Urinary bladder (tissue), 4 donors: ENCODE measurements at places on chromosomes 6 and 20.

- no peak for DNase-seq
Measured at GRCh38 chr6:165939601-165940290, 227.9 kb downstream of the TBXT start.

GRCh38 chr6:99013145-99013544 is 65.4 kb upstream of the FBXL4 start:
- DNase-seq = no peak

DNA sequence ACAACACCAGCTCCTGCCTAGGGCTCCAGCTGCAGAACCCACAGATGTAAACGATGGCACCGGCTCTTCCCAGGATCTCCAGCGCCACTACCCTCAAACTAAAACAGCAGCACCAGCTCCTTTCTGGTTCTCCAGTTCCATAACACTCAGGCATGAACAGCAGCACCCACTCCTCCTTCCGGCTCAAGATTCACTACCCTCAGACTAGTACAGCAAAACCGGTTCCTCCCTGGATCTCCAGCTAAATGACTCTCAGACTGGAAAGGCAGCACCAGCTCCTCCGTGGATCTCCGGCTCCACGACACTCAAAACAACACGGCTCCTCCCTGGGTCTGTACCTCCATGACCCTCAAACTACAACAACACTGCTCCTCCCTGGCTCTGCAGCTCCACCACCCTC is 325.0 kb downstream of the PREX1 start:
- no peak for DNase-seq

- no peak for DNase-seq
Measured at GRCh38 chr6:95417856-95418255, 159.5 kb upstream of the MANEA start.

GRCh38 chr20:33686100-33686983 is at the start of gene E2F1:
Gene E2F1, minus strand, starts transcription at chr20:33686385. Its CDS starts 121 bp downstream, at chr20:33686264.
- peak; percentile 78 for DNase-seq

- no peak for DNase-seq
Measured at GRCh38 chr6:168715643-168716481, 274.9 kb downstream of the SMOC2 start.

DNA sequence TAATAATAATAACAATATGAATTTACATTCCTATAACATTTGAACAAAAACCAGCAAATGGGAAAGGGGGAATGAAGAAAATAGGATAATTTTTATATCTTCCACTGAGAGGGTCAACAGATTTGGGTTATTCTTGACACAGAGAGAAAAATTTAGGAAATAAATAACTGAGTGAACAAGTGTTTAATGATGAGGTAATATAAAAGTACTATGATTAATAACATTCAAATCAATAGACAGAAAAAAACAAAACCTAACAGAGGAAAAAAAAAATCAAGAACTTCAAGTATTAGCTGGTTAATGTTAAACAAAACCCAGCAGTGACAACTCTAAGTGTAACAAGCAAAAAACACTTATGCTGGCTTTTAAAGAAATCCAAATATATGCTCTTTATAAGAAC is 66.5 kb downstream of the LCA5 start:
- no peak for DNase-seq

DNA sequence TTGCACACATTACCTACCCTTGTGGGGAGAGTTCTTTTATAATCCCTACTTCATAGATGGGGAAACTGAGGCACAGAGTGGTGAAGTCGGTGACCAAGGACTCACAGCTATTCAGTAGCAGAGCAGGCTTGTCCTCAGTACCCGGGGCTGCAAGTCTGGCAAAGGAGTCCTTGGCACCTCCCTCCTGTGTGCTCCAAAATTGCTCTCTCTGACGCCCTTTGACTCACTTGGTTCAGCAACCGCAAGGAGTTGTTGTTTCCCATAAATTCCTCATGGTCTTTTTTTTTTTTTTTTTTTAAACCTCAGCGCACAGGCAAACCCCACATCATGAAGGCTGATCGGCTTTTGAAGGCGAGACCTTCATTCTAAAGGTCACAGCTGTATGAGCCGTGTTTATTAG is 143.2 kb downstream of the CEBPB start:
- no peak for DNase-seq

DNA sequence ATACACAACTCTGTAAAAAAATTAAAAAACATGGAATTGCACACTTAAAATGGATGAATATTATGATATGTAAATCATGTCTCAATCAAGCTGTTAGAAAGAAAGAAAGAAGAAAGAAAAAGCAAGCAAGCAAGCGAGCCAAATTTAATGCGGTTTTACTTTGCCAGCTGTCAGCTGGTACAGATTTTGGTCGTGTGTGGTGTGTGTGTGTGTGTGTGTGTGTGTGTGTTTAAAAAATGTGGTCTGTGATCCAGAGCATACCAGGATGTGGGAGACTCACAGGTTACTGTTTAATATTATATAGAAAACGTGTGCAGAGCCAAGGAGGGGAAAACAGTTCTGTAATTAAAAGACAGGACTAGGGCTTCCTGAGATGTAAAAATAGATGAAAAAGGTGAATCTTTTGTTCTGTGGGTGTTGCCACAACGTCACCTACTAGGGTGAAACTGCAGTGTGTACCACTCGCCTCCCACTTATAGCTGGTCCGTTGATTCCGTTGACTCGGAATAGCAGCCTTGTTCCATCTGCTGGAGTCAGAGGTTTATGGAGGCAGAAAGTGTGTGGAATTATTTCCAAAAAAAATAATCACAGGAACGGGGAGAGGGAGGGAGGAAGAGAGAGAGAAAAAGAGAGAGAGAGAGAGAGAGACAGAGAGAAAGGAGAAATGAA is 197.7 kb downstream of the BCAS1 start:
- DNase-seq = no peak

DNA sequence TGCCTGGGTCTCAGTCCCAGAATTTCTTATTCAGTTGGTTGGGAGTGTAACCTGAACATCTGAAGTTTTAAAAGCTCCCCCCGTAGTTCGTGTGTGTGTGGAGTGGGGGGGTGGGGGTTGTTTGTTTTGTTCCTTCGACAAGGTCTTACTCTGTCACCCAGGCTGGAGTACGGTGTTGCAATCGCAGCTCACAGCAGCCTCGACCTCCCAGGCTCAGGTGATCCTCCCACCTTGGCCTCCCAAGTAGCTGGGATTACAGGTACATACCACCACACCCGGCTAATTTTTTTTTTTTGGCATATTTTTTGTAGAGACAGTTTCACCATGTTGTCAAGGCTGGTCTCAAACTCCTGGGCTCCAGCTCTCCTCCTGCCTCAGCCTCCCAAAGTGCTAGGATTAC is 3.1 kb downstream of the CCM2L start:
- DNase-seq = no peak

DNA sequence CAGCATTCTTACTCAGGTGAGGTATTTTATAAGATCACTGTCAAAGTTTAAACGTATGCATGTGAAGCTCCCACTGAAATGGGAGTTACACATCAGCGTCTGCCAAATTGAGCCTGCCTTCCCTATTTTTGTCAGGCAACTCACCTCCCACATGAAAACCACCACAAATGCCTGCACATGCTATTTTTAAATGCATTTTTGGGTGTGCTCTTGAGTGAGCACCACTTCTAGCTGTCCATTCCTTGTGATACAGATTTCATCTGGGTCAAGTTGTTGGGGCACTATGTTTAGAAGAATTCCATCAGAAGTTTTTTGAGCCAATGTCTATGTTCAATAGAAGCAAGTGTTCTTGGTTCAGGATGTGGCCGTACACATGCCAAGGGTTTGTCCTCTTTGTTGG is 71.7 kb upstream of the RIPPLY2 start:
- no peak for DNase-seq

DNA sequence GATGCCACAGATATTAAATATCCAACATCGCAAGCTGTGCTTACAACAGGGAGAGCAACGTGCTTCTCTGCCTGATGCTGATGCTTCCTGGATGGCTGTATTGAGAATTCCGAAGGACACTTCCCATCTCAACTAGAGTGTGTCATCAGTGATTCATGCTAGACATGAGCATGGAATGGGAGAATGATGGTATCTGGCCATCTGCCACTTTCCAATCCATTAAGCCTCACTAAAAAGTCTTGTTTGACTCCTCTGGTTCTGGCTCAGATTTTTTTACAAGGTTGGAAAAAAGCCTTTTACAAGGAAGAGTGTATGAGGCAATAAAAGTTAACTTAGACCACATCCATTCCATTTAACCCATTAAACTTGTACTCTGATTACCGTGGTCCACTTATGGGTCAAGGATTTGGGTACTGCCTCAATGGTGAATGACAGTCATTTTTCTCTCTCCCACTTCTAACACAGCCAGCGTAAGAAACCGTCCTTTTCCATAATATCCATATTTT is 265.3 kb downstream of the UST start:
- peak; percentile 64 for DNase-seq

GRCh38 chr6:11710311-11710761 is 68.3 kb downstream of the ADTRP start:
- no peak for DNase-seq
